A673 (cell line): ENCODE measurements at places on chromosomes 6 and 20.

DNA sequence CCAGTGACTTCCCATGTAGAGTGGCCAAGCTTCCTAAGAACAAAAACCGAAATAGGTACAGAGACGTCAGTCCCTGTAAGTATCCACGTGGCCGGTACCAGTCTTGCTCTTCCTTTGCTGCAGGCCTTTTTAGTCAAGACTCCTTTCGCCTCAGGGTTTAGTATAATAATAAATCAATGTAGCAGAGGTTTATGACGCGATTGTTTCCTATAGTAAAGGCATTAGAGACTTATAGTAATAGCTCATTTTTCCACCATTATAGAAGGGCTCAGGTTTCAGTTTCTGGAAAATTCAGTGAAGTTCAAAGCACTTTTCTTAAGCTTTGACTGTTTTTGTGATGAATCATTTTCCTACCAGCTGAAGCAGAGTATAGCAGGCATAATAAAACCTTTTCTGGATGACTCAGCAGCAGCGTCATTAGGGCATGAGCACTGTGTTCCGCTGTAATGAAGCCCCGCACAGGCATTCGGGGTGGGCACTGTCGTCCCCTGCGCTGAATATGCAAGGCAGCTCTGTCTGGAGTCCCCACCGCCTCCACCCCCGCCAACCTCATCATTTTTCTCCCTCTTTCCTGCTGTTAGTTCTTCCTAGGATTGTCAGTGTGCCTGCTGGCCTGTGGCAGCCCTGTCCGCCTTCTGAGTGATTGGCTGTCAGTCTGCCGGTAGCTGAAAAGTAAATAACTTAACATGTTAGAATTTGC is 51.3 kb downstream of the PTPN1 start:
- DNase-seq = peak; percentile 93
- H3K27ac ChIP-seq = peak overlapping the region; percentile 86
- peaks cover 6% of the 10 kb centered on the region for H3K36me3 ChIP-seq
- H3K4me3 ChIP-seq = no peak overlapping the region
- no peaks in the 10 kb centered on the region for H3K27me3 ChIP-seq

DNA sequence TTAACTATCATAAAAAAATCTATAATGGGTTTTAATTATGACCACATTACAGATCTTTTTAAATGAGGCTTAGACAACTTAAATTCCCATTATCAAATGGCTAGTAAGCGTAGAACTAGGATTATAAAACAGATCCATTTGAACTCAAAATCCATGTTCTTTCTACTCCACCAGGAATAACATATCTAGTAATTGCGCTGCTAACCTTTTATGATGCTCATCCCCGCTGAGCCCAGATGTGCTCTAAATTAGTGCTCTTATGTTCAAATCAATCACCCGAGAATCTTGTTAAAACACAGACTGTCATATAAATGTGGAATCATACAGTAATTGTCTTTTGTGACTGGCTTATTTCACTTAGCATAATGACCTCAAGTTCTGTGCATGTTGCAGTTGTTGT is 903.1 kb downstream of the PHF3 start:
- no peaks in the 10 kb centered on the region for H3K36me3 ChIP-seq
- no peaks in the 10 kb centered on the region for H3K27me3 ChIP-seq
- no peak overlapping the region for H3K27ac ChIP-seq
- H3K4me3 ChIP-seq = no peak overlapping the region

- no peak overlapping the region for H3K27ac ChIP-seq
- no peaks in the 10 kb centered on the region for H3K27me3 ChIP-seq
- DNase-seq = no peak
- H3K4me3 ChIP-seq = peak overlapping the region; percentile 64
- peaks cover 21% of the 10 kb centered on the region for H3K4me1 ChIP-seq
Measured at GRCh38 chr6:5086294-5086890, 1.3 kb downstream of the PPP1R3G start.

DNA sequence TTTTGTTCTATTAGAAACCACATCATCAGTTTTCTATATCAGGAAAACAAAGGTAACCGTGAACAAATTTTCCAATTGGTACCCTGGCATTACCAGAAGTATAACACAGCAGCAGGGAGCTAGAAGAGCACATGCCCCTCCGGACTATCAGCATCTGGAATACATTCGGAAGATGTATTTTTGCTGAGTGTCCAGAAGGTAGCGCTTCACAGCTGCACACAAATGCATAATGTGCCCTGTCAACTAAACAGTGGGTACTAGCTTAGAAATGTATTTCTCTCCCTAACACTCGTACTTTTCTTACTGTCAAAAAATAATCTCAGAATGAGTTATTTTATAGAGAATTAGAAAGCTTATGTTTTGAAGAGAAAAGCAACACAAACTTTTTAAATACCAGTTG is 77.6 kb downstream of the HUS1B start:
- H3K27ac ChIP-seq = no peak overlapping the region
- peaks cover 22% of the 10 kb centered on the region for H3K4me1 ChIP-seq
- no peaks in the 10 kb centered on the region for H3K36me3 ChIP-seq
- no peak overlapping the region for H3K4me3 ChIP-seq
- no peaks in the 10 kb centered on the region for H3K27me3 ChIP-seq

DNA sequence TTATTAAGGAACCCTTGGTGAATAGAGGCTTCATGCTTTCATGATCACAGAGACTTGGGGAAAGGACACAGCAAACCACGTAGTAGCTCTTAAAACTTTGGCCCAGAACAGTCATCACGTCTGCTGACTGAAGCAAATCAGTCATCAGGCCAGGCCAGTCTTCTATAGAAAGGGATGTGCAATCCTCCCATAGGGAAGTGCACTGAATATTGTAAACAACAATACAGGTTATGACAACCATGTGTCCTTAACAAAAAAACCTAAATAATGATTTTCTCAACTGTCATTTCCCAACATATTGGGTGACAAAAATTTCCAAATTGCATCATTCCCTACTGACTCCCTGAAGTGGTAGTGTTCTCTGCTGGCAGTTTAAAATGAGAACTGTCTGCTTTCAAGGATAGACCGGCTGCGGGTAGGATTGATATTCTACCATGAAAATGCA is 388.2 kb upstream of the CITED2 start:
- H3K4me3 ChIP-seq = no peak overlapping the region
- H3K27me3 ChIP-seq = no peaks in the 10 kb centered on the region
- no peak for DNase-seq

DNA sequence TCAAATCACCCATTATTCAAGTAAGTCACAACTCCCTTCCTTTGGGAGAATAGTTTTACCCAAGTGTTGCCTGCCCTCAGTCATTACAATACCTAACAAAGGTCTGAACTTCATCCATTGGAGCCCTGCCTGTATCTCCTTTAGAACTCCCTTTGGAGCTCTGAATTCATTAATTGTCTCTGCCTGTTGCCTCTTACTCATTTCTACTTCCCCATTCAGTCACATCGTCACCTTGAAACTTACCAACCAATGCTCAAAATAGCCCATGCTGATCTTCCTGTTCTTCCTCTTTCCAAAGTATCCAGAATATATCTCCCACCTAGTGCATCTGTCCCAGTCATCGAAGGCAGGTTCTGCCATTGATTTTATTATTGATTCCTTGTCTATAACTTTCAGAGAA is 120.7 kb upstream of the ADGRF1 start:
- no peaks in the 10 kb centered on the region for H3K27me3 ChIP-seq
- no peaks in the 10 kb centered on the region for H3K4me1 ChIP-seq
- no peak overlapping the region for H3K4me3 ChIP-seq
- H3K36me3 ChIP-seq = no peaks in the 10 kb centered on the region
- DNase-seq = no peak

- H3K4me3 ChIP-seq = no peak overlapping the region
- H3K27me3 ChIP-seq = no peaks in the 10 kb centered on the region
- DNase-seq = no peak
- no peaks in the 10 kb centered on the region for H3K4me1 ChIP-seq
- H3K36me3 ChIP-seq = no peaks in the 10 kb centered on the region
Measured at GRCh38 chr6:108502832-108503231, 57.9 kb upstream of the FOXO3 start.

GRCh38 chr20:49635866-49636265 is 67.9 kb upstream of the PTGIS start:
- no peak overlapping the region for H3K4me3 ChIP-seq
- H3K27ac ChIP-seq = no peak overlapping the region
- no peak for DNase-seq

GRCh38 chr6:116017546-116018295 is 43.0 kb downstream of the FRK start:
- no peak for DNase-seq
- no peak overlapping the region for H3K4me3 ChIP-seq
- H3K27ac ChIP-seq = peak overlapping the region; percentile 18
- H3K36me3 ChIP-seq = no peaks in the 10 kb centered on the region
- peaks cover 45% of the 10 kb centered on the region for H3K4me1 ChIP-seq

GRCh38 chr6:111101987-111102386 is 14.7 kb downstream of the SLC16A10 start:
- no peak overlapping the region for H3K27ac ChIP-seq
- H3K27me3 ChIP-seq = no peaks in the 10 kb centered on the region
- no peak for DNase-seq
- no peaks in the 10 kb centered on the region for H3K36me3 ChIP-seq
- H3K4me1 ChIP-seq = no peaks in the 10 kb centered on the region
- H3K4me3 ChIP-seq = no peak overlapping the region

- H3K27me3 ChIP-seq = no peaks in the 10 kb centered on the region
- H3K4me1 ChIP-seq = no peaks in the 10 kb centered on the region
Measured at GRCh38 chr20:20229595-20229994, 138.3 kb upstream of the INSM1 start.

GRCh38 chr6:128500749-128501600 is 19.4 kb downstream of the PTPRK start:
- no peak for DNase-seq
- H3K27ac ChIP-seq = no peak overlapping the region

- H3K4me1 ChIP-seq = no peaks in the 10 kb centered on the region
- no peak overlapping the region for H3K4me3 ChIP-seq
- no peak overlapping the region for H3K27ac ChIP-seq
- no peak for DNase-seq
- no peaks in the 10 kb centered on the region for H3K27me3 ChIP-seq
Measured at GRCh38 chr20:34271956-34272355, 30.7 kb downstream of the ASIP start.

- DNase-seq = no peak
- no peaks in the 10 kb centered on the region for H3K36me3 ChIP-seq
- no peaks in the 10 kb centered on the region for H3K27me3 ChIP-seq
- no peak overlapping the region for H3K27ac ChIP-seq
- H3K4me3 ChIP-seq = no peak overlapping the region
- H3K4me1 ChIP-seq = peaks cover 1% of the 10 kb centered on the region
Measured at GRCh38 chr6:5107341-5107740, 22.2 kb downstream of the PPP1R3G start.

DNA sequence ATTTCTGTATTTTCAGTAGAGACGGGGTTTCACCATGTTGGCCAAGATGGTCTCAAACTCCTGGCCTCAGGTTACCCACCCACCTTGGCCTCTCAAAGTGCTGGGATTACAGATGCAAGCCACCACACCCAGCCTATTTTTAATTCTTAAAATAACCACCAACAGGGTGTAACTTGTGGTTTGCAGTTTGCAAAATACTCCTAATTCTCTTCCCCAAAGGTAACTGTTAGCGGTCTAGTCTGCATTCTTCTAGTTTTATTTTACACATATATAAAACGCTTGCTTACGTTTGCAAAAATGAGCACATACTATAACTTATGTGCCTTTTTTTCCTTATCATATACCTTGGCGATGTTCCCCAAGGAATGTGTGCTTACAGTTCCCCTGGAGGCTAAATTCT is 25.6 kb upstream of the CHMP4B start:
- DNase-seq = no peak
- no peaks in the 10 kb centered on the region for H3K4me1 ChIP-seq
- no peak overlapping the region for H3K4me3 ChIP-seq
- no peaks in the 10 kb centered on the region for H3K27me3 ChIP-seq
- no peak overlapping the region for H3K27ac ChIP-seq

DNA sequence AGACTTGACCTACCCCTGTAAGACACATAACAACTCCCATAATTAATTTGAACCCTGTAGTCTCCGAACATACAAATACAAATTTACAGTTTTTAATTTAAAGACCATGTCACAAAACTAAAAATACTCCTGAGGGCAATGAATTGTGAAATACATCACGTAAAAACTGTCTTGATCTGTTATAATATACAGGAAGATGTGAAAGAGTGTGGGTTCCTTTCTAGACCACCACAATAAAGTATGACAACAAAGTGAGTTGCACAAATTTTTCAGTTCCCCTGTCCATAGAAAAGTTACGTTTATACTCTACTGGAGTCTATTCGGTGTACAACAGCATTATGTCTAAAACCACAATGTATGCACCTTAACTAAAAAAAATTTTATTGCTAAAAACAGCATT is 11.0 kb upstream of the BLOC1S5 start:
- no peak overlapping the region for H3K4me3 ChIP-seq
- H3K27ac ChIP-seq = no peak overlapping the region
- H3K27me3 ChIP-seq = no peaks in the 10 kb centered on the region
- H3K36me3 ChIP-seq = peaks cover 10% of the 10 kb centered on the region
- DNase-seq = no peak

DNA sequence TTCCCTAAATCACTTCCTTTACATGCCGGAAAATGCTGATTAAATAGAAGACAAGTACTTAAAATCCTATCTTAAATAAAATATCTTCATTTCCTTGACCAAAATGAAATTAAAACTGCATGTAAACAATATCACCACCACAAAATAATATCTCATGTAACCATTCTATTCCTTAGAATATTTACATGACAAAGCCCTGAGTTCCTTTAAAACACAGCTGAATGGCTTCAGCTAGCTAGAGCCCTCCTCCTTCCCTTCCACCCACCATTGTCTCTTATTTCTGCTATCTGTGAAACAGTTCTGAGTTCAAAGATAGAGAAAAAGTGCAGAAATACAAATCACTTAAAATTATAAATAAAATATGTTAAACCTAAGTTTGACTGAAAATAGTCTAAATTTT is 103.1 kb downstream of the HIVEP2 start:
- H3K27ac ChIP-seq = no peak overlapping the region
- H3K4me3 ChIP-seq = no peak overlapping the region
- H3K4me1 ChIP-seq = peaks cover 37% of the 10 kb centered on the region
- H3K36me3 ChIP-seq = no peaks in the 10 kb centered on the region
- H3K27me3 ChIP-seq = no peaks in the 10 kb centered on the region

- no peak overlapping the region for H3K4me3 ChIP-seq
- DNase-seq = no peak
- no peaks in the 10 kb centered on the region for H3K36me3 ChIP-seq
Measured at GRCh38 chr6:88135578-88136114, 30.5 kb downstream of the CNR1 start.

GRCh38 chr6:46510651-46511050 is 19.4 kb upstream of the RCAN2 start:
- DNase-seq = no peak
- no peaks in the 10 kb centered on the region for H3K27me3 ChIP-seq
- H3K4me1 ChIP-seq = no peaks in the 10 kb centered on the region
- H3K36me3 ChIP-seq = no peaks in the 10 kb centered on the region
- H3K27ac ChIP-seq = no peak overlapping the region
